ENCODE measurements at places on chromosomes 6 and 20. TPM values are rescaled to one million over a fixed set of nuclear protein-coding genes. Genes with fewer than 3 reads are reported as not detected.

The RAB5IF gene
- polyA plus RNA-seq: 77.0 TPM

The GMPR gene
- 10.8 TPM for polyA plus RNA-seq

The SLC17A3 gene
- 0.95 TPM for polyA plus RNA-seq

The ACSS1 gene
- 31.8 TPM for polyA plus RNA-seq

The ECT2L gene
- 0.35 TPM for polyA plus RNA-seq

The EPHA7 gene
- polyA plus RNA-seq: 44.7 TPM

The FNDC1 gene
- polyA plus RNA-seq: 9.7 TPM

The REM1 gene
- polyA plus RNA-seq: 0.49 TPM

The FBXL4 gene
- polyA plus RNA-seq: 22.1 TPM

The GUCA1A gene
- not detected for polyA plus RNA-seq

The HUS1B gene
- 0.22 TPM for polyA plus RNA-seq

The BFSP1 gene
- polyA plus RNA-seq: 4.2 TPM

The FAM217A gene
- polyA plus RNA-seq: 2.1 TPM

The WFDC2 gene
- 205 TPM for polyA plus RNA-seq

The NOTCH4 gene
- 17.4 TPM for polyA plus RNA-seq

The FAM83D gene
- polyA plus RNA-seq: 17.1 TPM

The FAM209B gene
- not detected for polyA plus RNA-seq

The METTL24 gene
- polyA plus RNA-seq: 13.6 TPM

The DDX43 gene
- polyA plus RNA-seq: 0.67 TPM

The ARHGAP18 gene
- polyA plus RNA-seq: 31.9 TPM

The TCP11 gene
- polyA plus RNA-seq: 3.2 TPM

The ABT1 gene
- polyA plus RNA-seq: 16.7 TPM

The MLN gene
- polyA plus RNA-seq: 1.9 TPM

The HLA-G gene
- 5.7 TPM for polyA plus RNA-seq

The SLC52A3 gene
- 5.9 TPM for polyA plus RNA-seq

The CGA gene
- polyA plus RNA-seq: 2.2 TPM

The PPIL6 gene
- polyA plus RNA-seq: 14.9 TPM

The OR2H2 gene
- polyA plus RNA-seq: 0.22 TPM

The ANGPT4 gene
- 0.46 TPM for polyA plus RNA-seq

The DEFB132 gene
- polyA plus RNA-seq: not detected

The CST1 gene
- not detected for polyA plus RNA-seq

The HRH3 gene
- 0.11 TPM for polyA plus RNA-seq

The USP49 gene
- 14.9 TPM for polyA plus RNA-seq

The FKBP1A gene
- polyA plus RNA-seq: 340 TPM

The SAMD3 gene
- polyA plus RNA-seq: 1.0 TPM

The COL11A2 gene
- 5.8 TPM for polyA plus RNA-seq

The HS3ST5 gene
- 0.96 TPM for polyA plus RNA-seq

The TBC1D22B gene
- 14.4 TPM for polyA plus RNA-seq
